ENCODE measurements at places on chromosomes 2 and 18. TPM values are rescaled to one million over a fixed set of nuclear protein-coding genes. Genes with fewer than 3 reads are reported as not detected.

DNA sequence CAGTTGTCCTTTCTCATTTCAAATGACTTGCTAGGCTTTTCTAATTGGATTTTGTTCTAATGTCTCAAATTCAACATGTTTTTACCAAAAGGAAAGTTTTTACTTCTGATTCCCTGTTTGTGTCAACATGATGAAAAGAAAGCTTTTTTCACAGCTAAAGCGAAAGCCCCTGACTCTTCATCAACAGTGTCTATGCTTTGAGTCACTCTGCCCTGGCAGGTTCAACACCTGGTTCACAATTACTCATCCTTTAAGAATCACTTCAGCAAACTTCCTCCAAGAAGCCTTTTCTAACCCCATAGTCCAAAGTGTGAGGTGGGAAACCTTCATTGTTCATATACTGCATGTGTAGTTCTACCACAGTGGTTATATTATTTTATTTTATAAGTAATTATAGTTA, 7.6 kb upstream of the DSG2 start:
- H3K4me3 ChIP-seq = no peak overlapping the region
- no peak overlapping the region for H3K27ac ChIP-seq
- no peaks in the 10 kb centered on the region for H3K4me1 ChIP-seq
- DNase-seq = no peak
- no peaks in the 10 kb centered on the region for H3K36me3 ChIP-seq

- H3K27ac ChIP-seq = no peak overlapping the region
- H3K36me3 ChIP-seq = no peaks in the 10 kb centered on the region
- no peak overlapping the region for H3K4me3 ChIP-seq
- no peak for DNase-seq
- H3K4me1 ChIP-seq = peaks cover 2% of the 10 kb centered on the region
These were observed 364.7 kb downstream of the GPD2 start for GRCh38 chr2:156800781-156801361.

DNA sequence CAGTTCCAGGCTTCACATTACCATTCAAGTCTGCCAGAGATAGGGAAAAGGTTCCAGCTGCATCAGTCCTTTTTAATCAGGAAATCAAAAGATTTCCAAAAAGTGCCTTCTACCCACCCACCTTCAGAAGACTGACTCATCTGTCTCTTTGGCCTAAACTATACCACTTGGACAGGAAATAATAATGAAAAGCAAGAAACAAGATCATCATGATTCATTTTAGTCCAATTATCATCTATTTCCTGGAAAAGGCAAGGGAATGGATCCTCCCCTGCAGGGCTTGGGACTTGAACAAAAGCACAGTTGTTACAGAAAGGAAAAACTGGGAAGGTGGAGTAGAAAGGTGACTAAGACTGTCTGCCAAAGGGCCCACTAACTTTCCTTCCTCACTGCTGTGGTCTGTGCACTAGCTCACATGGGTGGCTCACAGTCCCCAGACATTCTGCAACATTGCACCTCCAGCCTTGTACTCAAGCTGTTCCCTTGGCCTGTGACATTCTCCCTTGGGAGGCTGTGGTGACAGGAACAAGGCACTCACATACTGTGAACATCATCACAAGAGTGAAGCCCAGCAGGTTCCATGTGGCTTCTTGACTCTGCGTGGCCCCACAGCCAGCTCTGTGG, 75.3 kb downstream of the VSNL1 start:
- no peak overlapping the region for H3K4me3 ChIP-seq
- DNase-seq = no peak
- no peaks in the 10 kb centered on the region for H3K27me3 ChIP-seq
- H3K36me3 ChIP-seq = no peaks in the 10 kb centered on the region

- H3K27ac ChIP-seq = no peak overlapping the region
- no peaks in the 10 kb centered on the region for H3K27me3 ChIP-seq
- no peaks in the 10 kb centered on the region for H3K4me1 ChIP-seq
- H3K4me3 ChIP-seq = no peak overlapping the region
- DNase-seq = no peak
These were observed 27.9 kb downstream of the RMND5A start for GRCh38 chr2:86747711-86748639.

GRCh38 chr2:226793646-226794045, 6.0 kb downstream of the IRS1 start:
- H3K27ac ChIP-seq = peak overlapping the region; percentile 62
- DNase-seq = peak; percentile 8
- H3K27me3 ChIP-seq = no peaks in the 10 kb centered on the region
- H3K4me3 ChIP-seq = peak overlapping the region; percentile 74

DNA sequence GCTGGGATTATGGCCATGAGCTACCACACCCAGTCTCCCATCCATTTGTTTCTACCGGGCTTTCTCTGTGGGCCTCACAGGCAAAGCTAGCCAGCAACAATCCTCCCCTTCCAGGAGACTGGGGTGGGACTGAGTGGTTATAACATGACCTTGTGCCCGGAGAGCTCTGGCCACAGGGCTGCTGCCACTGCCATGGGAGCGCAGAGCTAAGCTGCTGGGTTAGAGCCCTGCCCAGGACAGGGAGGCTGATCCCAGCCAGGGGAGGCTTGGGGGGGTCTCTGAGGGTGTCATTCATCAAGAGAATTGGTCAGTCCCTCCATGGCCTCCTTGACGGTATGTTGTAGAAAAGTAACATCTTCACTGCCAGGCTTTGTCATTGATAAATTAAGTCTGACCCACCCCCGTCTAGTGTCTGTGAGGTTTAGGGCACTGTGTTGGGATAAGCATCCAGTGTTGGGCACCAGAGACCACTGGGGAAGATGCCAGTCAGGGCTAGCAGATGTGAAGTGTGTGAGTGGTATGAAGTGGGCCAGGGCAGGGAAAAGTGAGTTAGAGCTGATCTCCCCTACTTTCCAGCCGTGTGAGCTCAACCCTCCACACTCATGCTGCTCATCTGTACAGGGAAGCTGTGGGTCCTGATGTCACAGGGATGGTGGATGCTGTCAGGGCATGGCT, 368.4 kb upstream of the HS6ST1 start:
- H3K27me3 ChIP-seq = no peaks in the 10 kb centered on the region
- H3K27ac ChIP-seq = no peak overlapping the region
- H3K36me3 ChIP-seq = no peaks in the 10 kb centered on the region

GRCh38 chr2:155815851-155816250, 516.7 kb downstream of the NR4A2 start:
- no peak overlapping the region for H3K4me3 ChIP-seq
- H3K4me1 ChIP-seq = no peaks in the 10 kb centered on the region
- DNase-seq = peak; percentile 8
- H3K27me3 ChIP-seq = no peaks in the 10 kb centered on the region

- H3K27ac ChIP-seq = no peak overlapping the region
- no peak overlapping the region for H3K4me3 ChIP-seq
- H3K27me3 ChIP-seq = no peaks in the 10 kb centered on the region
- H3K4me1 ChIP-seq = peaks cover 16% of the 10 kb centered on the region
These were observed 8.8 kb downstream of the PRLH start for GRCh38 chr2:237574894-237575868.

GRCh38 chr2:199449455-199449854, 8.3 kb downstream of the SATB2 start:
- H3K36me3 ChIP-seq = no peaks in the 10 kb centered on the region
- H3K27me3 ChIP-seq = peaks cover 7% of the 10 kb centered on the region
- H3K4me3 ChIP-seq = no peak overlapping the region
- no peak overlapping the region for H3K27ac ChIP-seq
- H3K4me1 ChIP-seq = no peaks in the 10 kb centered on the region
- no peak for DNase-seq

GRCh38 chr18:76388891-76389423, 106.1 kb downstream of the ZNF516 start:
- no peak overlapping the region for H3K27ac ChIP-seq
- H3K4me1 ChIP-seq = no peaks in the 10 kb centered on the region
- no peaks in the 10 kb centered on the region for H3K36me3 ChIP-seq
- no peak for DNase-seq
- no peaks in the 10 kb centered on the region for H3K27me3 ChIP-seq

CHRNA1 gene
- 0.08 TPM for polyA plus RNA-seq

NT5C1B gene
- polyA plus RNA-seq = not detected

PDE6D gene
- polyA plus RNA-seq = 33.9 TPM

WBP1 gene
- 184 TPM for polyA plus RNA-seq

ABCA12 gene
- 0.07 TPM for polyA plus RNA-seq

HAAO gene
- not detected for polyA plus RNA-seq

Data from SK-N-SH (cell line).